Right cardiac atrium (tissue), 5 donors: ENCODE measurements at places on chromosomes 5 and 9. TPM values are rescaled to one million over a fixed set of nuclear protein-coding genes. Genes with fewer than 3 reads are reported as not detected.

- DNase-seq = no peak
Observed at GRCh38 chr5:110251366-110251765, 475.1 kb downstream of the TMEM232 start.

DNA sequence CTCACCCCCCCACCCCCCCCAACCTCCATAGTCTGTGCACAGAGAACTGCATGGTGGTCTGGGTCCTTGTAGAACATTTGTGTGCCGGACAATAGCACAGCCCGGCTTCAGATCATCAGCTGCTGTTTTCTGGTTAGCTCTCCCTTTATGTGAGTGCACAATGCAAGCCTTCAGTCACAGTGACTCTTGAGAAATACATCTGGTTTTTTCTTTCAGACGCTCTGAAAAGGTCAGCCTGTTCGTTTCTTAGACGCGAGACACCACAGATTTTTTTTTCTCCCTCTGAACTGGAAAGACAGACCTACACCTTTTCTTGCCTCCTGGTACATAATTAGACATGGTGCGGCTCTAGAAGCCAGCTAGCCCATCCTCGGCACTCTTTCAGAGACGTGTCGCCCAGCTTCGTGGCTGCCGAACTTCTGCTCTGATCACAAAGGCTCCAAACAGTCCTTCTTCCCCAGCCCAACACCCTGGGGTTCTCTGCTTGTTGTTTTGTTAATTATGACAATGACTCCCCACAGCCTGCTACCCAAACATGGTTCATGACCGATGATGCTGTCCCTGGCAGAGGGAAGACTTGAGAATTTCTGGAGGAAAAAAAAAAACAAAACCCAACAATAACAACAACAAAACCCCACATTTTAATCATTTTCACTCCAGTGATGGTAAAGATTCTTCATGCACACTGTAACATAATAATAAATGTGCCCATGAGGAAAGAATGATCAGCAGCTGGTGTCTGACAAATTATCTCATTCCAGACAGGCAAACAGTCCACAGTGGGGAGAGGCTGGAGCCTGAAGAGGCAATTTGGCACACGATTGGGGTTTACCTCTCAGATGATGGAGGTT lies 241.4 kb upstream of the ZNF462 start:
- DNase-seq = no peak

- no peak for DNase-seq
Observed at GRCh38 chr5:159207222-159207685, 2.1 kb downstream of the RNF145 start.

DNA sequence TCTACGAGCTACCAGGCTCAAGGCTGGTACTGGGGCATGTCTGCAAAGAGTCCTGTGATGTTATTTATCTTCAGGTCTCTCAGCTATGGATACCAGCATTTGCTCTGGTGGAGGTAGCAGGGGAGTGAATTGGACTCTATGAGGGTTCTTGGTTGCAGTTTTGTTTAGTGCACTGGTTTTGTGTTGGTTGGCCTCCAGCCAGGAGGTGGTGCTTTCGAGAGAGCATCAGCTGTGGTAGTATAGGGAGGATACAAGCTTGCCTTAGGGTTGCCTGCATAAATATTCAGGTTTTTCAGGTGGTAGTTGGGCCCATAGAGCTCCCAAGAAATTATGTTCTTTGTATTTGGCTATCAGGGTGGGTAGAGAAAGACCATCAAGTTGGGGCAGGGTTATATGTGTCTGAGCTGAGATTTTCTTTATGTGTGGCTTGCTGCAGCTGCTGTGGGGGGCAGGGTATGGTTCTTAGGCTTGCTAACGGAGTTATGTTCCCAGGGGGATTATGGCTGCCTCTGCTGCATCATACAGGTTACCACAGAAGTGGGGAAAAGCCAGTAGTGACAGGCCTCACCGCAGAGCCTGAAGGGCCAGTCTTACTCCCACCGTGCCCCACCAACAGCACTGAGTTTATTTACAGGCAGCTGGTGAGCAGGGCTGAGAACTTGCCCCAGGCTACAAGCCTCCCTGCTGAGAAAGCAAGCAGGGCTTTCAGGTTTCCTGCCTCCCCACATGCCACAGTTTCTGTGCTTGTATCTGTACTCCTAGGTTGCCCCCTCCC lies 9.7 kb upstream of the RIOK2 start:
- no peak for DNase-seq

GRCh38 chr5:112388739-112389138 lies 30.3 kb downstream of the EPB41L4A start:
- DNase-seq = no peak

GRCh38 chr9:128921881-128922763 lies 1.3 kb downstream of the PHYHD1 start:
- DNase-seq = peak; percentile 69

DNA sequence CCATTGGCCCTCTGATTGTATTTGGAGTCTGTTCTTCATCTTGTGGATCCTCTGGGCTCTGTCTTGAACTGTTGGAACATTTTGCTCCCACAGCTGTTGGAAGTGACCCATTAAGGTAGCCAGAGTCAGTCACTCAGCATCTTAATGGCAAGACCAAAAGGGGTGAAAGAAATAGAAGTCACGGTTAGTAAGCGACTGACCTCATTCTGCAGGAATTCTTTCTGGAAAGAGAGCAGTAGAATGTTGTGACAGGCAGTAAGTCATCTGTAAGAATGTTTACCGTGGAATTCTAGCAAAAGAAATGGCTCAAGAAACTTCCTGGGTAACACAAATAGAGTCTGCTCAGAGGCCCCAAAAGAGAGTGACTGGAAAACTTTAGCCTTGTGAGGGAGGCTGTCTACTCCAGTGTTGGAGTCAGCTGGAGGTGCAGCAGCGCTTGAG lies 28.6 kb upstream of the TNC start:
- DNase-seq = no peak

- no peak for DNase-seq
Observed at GRCh38 chr5:56851258-56851941, 36.1 kb downstream of the MAP3K1 start.

Gene GADD45G
- 157 TPM for polyA plus RNA-seq

Gene MRRF
- polyA plus RNA-seq = 23.1 TPM

Gene SLC22A4
- polyA plus RNA-seq = 0.86 TPM

Gene CLIC3
- 6.2 TPM for polyA plus RNA-seq

Gene GABRA1
- not detected for polyA plus RNA-seq

Gene IL5
- polyA plus RNA-seq = not detected
